Neural crest cell (in vitro differentiated cells): ENCODE measurements at places on chromosomes 3 and 15.

- DNase-seq = no peak
Observed at GRCh38 chr3:152120601-152121269, 148.0 kb upstream of the MBNL1 start.

GRCh38 chr3:6680119-6680806, 180.7 kb upstream of the GRM7 start:
- no peak for DNase-seq

DNA sequence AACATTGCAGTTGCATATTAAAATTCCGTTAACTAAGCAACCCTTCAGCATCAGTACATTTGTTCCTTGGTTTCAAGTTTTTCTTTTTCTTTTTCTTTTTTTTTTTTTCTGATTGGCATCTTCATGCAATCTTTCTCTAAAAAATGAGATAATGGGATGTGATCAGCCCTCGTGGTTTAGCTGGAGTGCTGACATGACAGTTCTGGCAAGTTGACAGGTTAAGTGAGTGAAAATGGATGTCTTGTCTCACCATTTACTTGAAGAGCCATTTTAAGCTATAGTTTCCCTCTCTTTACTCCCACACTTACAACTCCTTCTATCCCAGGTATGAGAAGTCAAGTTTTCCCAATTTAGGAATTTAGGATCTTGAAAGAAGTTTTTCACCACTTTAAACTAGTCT, 495.2 kb downstream of the ROBO2 start:
- no peak for DNase-seq

DNA sequence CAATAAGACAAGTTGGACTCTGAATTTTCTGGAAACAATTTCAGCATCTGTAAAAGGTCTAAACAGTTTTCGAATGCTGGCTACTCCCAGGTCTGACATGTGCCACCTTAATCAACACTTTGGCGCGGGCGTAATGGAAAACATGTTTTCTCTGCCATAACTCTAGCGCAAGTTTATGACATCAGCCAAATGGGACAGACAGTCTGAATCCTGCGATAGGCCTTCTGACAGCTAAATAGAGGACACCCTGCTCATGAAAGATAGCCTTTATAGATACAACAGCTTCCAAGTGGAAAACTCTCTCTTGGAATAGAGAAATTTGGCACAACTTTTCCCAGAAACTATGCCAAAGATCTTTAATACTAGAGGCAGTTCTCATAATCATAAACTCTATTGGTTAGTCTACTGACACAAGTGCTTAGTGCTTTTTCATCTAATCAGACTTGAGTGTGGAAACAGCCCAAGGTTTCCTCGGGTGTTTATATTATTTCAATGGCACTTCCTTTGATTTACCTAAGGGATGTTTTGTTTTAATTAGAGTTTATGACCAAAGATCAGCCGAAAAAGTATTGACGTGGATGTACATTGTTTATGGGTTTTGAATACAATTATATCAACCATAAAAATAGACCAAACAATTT, 120.1 kb upstream of the DPH6 start:
- DNase-seq = no peak

GRCh38 chr3:186519021-186519658, 25.0 kb downstream of the CRYGS start:
- no peak for DNase-seq

- DNase-seq = no peak
Observed at GRCh38 chr3:98596541-98597500, 3.4 kb upstream of the CPOX start.

DNA sequence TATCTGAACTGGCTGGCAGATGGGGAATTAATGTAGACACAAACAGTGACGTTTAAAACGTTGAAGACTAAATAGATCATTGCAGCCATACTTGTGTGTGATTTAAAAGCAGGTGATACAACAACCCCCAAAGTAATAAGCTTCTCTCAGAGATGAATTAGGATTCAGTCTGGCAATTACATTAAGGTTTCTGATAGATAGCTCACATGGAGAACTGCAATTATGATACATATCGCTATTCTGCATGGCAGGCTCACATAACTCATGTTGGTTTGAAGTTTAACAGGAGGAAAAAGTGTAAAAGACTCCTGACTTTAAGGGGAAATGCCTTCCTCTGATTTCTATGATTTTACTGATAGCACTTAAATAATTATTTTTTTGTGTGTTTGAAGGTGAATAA, 196.9 kb downstream of the CLSTN2 start:
- DNase-seq = no peak

- DNase-seq = no peak
Observed at GRCh38 chr15:76108021-76108723, 48.4 kb downstream of the TMEM266 start.

GRCh38 chr3:138351151-138351550, 2.8 kb downstream of the MRAS start:
- no peak for DNase-seq

- DNase-seq = no peak
Observed at GRCh38 chr3:12854565-12854964, 13.2 kb upstream of the RPL32 start.

DNA sequence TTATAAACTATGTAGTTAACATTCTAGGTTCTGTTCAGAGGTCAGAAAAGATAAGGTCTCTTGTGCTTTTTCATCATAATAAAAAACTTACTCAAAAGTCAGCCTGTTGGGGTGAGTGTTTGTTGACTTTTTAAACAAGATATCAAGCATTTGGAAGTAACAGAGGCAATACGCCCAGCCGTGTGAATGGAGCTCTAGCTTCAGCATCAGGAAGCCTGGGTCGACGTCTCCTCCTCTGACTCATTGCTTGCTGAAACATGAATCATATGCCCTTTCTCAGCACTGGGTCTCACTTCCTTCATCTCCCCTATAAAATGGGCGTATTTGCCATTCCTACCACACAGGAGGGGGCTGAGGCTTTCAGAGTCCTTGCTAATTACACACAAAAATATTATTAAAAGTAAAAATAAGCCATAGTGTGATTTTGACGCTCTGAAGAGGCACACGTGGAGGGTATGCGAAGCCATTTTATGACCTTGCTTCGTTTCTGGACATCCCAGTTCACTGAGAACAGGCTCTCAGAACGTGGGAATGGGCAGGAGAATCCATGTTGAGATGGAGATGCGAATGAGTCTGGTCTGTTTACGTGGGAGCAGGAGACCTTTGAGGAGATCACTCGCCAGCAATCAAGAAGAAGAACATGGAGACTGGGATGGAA, 220.8 kb upstream of the TPRG1 start:
- DNase-seq = no peak

DNA sequence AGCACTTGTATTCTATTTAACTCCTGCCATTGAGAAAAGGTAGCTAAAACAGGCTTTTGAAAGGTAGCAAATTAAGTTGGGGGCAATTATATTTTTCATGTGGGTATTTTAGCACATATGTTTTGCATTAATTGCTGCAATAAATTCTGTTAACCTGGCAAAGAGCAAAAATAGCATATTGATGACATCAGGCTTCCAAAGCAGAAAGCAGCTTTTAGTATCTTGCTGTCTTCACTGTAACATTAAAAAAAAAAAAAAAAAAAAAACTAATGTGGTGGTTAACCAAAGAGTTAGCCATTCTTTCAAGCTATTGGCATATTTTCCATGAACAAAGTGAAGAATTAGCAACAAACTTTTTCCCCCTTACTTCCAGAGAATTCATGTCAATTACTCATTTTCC, 9.1 kb downstream of the EPHA3 start:
- DNase-seq = no peak

DNA sequence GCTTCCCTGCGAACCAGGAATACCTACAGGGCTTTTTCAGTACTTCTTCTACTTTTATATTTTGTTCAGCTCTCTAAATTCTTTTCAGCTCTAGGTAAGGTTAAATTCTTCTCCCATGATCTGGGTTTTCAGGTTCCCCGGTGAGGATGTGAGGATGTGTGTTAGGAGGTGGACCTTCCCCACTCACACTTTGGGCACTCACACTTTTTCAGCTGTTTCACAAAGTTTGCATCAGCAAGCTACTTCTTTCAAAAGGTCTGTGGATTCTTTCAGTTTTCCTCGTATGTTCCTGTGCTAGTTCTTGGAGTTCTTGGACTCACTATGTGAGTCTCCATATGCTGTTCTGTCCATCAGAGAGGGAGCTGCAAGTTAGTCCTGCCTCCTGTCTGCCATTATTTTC, 13.9 kb upstream of the OR5K2 start:
- DNase-seq = no peak

DNA sequence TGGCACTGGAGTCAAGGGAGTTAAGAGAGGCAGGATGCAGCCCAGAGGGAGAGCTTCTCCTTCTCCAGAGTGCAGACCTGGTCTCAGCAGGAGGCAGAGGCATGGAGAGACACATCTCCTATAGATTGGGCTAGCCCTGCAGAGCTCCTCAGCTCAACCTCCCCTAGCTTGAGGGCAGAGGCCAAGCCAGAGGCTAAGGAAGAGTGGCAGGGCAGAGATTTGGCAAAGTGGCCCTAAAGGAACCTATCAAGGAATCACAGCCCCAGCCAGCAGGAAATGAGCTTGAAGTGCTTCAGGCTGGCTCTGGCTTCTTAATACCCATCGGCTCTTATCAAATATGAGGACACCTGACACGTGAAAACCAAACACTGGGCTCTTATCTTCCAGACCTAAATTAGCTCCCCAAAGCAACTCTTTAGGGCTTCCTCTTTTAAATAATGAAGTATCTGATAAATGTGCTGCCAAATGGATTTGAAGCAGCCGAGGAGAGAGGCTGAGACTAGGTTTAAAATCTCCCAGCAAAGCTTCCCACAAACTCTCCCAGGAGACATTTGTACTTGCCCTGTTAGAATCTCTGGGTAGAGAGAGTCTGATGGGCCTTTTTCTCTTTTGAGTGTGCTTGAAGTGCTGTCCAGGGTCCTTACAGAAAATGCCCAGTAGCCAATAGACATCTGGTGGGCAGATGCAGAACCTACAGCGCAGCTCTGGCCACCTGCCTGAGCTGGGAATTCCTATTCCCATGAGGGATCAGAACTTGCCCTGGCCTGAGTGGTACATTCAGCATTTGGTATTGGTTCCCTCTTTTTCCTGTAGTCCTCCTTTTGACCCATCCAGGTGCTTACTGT, 271.4 kb downstream of the CLSTN2 start:
- DNase-seq = no peak

DNA sequence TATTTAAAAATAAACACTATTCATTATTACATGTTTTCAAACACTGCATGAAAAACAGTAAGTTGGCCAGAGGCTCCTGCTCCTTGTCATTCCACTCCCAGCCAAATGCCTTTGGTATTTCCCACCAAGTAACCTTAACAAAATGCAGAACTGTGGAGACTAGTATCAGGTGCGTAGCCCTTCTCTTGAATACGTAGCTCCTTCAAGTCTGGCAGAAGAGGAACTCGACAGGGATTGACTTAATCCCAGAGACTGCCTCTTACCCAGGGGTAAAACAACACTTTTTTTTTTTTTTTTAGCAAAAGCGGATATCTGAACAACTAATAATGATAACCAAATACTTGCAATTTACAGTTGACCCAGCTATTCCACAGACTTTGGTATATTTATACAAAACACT, 738 bp downstream of the COMMD2 start:
- DNase-seq = no peak

DNA sequence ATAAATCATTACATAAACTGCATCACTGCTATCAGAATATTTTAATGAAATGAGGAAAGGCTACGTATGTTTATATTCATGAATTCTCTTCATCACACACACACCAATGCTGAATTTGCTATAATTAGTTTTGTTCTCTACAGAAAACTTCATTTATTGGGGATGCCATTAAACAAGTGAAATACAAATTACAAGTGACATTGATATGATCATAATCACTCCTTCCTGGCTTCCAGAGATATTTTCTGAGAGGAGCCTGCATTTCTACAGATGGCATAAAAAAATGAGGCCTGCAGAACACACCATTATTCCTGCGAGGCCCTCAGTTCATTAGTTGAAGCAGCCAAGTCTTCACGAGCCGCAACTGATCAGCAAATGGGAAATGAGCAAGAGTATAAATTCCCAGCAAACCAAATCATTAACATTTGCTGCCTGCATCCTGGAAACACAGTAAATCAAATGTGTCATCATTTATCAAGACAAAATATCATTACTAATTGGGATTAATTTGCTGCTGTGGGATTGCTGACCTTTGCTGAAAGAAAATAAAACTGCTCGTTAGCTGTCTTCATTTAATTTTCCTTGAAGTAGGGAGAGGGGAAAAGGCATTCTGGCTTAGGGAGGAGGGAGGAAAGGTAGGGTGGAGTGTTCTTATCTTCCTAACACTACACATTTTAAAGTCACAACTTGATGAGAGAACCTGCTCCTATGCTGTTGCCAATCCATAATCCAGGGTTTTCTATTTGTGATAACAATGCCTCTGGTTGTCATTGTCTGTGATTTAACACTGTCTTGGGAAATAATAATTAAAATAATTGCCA, 921.9 kb downstream of the SQOR start:
- DNase-seq = no peak

DNA sequence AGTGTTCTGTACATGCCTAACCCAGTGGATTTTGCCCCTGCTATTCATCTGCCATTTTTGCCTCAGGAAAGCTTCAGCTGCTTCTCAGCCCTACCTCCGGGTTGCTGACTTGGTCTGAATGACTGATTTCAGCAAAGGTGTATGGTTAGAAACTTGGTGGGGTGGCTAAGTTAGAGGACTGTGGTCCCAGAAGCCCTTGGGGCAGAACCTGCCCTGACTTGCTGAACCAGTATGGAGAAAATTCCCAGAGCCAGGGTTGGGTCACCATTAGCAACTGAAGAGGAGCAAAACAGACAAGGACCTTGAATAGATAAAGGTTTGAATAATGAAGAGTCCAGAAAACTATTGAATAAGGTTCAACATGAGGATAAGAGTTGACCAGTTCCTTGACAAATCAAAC, 6.1 kb upstream of the WWTR1 start:
- no peak for DNase-seq

DNA sequence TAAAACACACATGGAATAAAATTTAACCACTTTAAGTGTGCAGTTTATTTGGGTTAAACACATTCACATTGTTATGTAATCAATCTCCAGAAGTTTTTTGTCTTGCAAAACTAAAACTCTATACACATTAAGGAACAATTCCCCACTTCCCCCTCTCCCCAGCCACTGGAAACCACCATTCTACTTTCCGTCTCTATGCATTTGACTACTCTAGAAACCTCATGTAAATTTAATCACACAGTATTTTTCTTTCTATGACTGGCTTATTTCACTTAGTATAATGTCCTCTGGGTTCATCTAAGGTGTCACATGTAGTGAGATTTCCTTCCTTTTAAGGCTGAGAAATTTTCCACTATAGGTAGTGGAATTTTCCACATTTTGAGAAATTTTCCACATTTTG, 568.7 kb upstream of the UBE2E2 start:
- no peak for DNase-seq

DNA sequence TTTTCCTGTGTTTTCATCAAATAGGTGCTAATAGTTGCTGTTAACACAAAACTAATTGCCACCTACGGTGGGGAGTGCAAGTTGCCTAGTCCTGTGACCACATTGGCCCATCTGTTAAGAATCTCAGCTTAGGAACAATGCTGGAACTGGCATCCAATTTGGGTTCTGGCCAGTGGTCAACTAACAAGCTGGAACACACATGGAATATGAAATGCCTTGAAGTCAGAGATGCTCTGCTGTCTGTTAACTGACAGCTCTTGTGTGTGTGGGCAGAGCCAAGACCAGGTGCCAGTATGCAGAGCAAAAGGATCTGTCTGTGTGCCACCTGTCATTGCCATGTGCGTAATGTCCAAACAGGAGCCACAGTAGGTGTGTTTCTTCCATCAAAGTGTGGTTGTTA, 460.8 kb downstream of the ROBO2 start:
- DNase-seq = no peak
